Bone marrow (tissue), 2 donors: ENCODE measurements at places on chromosomes 11 and 22.

DNA sequence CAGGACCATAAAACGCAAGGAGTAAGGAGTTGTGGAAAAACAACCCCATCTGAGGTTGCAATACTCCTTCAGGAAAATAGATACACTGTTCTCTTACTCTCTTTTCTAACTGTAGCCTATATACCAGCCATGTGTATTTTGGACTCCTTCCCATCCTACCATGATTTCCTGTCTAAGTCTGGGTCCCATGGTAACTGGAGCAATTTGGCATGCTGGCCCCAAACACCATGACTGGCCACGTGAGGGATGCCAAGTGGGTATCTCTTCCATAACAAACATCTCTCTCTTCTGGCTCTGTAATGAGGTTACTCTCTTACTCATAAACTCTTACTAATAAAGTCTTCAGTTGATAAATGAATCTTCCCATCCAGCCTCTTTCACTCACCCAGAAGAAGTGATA, 26.5 kb downstream of the ABTB2 start:
- DNase-seq: no peak

- DNase-seq: no peak
Observed at GRCh38 chr22:27630754-27631153, 170.8 kb downstream of the MN1 start.

- no peak for DNase-seq
Observed at GRCh38 chr22:22674467-22674866, 30.1 kb downstream of the GGTLC2 start.

DNA sequence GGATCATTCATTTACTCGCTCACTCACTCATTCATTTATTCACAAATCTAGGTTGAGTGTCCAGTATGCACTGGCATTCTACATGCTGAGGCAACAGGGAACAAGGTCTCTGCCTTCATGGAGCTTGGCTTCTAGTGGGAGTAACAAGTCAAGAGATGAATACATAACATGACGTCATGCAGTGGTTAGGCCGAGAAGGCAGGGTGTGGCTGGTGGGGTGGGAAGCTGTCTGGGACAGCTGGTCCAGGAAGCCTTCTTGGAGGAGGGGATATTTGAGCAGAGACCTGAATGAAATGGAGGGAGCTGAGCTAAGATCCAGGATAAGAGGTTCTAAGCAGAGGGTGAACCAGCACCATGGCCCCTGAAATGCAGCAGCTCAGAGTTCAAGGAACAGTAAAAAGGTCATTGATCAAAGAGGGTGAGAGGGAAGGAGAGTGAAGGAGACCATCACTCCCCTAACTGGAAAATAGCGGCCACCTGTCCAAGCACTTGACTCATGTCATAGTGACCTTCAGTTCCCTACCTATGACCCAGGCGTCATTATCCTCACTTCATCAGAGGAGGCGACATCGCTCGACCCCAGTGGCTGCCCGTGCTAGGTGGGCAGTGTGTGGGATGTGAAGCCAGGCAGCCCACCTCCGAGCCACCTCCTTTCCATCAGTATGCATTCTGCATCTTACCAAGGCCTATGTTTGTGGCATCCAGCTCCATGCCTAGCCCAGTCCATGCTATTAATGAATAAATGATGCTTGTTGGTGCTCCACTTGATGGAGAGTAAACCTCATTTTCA, 105.0 kb downstream of the TSPAN18 start:
- no peak for DNase-seq

- no peak for DNase-seq
Observed at GRCh38 chr11:16297332-16297731, 59.0 kb downstream of the SOX6 start.

DNA sequence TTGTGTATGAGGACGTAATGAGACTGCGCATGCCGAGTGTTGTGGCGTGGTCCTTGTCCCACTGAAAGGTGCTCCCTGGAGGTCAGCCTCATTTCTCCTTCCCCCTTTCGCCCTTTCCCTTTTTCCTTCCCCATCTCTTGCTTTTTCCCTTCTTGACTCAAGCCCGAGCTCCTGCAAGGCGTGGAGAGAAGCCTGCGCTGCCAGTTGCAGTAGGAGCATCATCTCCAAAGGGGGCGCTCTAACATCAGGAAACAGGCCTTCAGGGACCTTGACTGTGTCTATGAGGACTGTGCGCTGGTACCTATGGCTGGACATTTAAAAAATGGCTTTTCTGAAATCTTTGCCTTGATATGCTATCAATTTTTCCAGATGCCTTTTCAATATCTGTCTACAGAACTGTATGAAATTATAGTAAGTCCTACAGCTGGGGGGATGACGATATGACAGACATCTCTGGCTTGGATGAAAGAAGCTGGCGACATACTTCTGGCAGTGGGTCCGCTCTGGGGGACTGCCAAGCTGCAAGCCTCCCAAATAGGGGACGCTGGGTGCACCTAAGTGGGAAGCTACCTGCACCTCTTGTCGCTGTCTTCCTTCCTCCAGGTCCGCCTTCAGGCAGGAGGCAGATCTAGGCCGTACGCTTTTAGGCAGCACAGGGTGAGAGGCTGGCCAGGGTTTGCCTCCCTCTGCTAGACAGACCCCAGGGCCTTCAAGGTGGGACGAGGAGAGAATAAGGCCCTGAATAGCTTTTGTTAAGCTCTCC, 96.5 kb downstream of the NXPE2 start:
- DNase-seq: no peak

DNA sequence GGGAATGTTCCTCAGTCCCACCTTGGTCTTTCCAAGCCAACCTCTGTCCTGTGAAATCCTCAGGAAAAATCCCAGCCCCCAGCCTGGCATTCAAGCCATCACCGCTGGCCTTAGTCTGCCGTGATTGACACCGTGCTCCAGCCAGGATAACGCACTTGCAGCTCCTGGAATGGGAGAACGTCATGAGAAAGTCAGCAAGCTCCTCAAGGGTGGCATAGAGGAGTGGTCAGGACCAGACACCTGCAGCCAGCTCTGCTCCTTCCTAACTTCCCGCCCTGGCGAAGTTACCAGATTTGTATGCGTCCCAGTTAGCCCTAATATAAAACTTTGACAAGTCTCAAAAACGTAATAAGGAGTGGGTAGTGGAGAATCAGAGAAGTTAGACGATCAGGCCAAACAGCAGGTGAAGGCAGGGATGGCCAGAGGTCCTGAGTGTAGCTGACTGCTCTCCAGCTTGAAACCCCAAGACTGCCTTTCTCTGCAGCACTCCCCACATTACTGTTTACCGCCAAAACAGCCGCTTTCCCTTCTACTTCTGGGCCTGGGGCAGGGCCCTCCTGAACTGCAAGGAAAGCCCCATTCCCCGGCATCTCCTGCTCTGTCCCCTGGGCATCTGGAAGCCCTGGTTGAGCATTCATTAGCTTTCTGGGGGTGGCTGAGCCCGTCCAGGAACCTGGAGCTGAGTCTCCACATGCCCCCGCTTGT, 1.3 kb upstream of the DKK3 start:
- DNase-seq: no peak

GRCh38 chr22:32119568-32120235, 39.4 kb downstream of the C22orf42 start:
- DNase-seq: no peak

DNA sequence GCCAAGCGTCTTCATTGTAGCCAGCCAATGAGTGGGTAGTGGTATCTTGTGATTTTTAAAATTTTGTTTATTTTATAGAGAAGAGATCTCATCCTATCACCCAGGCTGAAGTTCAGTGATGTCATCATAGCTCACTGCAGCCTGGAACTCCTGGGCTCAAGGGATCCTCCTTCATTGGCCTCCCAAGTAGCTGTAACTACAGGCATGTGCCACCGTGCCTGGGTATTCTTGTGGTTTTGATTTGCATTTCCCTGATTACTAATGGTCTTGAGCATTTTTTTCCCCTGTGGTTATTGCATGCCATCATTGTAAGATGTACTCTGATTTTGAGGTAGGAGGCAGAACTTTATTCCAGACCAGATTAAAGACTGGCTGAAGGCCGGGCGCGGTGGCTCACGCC, 2.4 kb upstream of the DENND6B start:
- no peak for DNase-seq

DNA sequence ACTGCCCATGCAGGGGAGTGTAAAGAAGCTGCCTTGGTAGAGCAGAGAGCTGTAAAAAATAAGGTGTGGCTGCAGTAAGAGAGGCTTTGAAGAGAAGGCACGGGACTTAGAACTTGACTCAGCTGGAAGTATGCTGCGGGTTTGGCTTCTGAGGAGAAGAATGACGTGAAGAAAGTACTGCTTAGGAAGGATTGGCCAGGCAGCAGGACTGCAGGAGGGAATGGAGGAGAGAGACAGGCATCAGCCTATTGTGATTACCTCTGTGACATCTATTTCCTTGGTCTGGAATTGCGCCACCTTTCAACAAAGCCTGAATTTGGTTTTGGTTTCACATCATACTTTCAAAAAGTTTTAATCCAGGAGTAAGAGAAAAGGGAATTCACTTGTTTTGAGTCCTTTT, 22.5 kb downstream of the PRRG4 start:
- no peak for DNase-seq

DNA sequence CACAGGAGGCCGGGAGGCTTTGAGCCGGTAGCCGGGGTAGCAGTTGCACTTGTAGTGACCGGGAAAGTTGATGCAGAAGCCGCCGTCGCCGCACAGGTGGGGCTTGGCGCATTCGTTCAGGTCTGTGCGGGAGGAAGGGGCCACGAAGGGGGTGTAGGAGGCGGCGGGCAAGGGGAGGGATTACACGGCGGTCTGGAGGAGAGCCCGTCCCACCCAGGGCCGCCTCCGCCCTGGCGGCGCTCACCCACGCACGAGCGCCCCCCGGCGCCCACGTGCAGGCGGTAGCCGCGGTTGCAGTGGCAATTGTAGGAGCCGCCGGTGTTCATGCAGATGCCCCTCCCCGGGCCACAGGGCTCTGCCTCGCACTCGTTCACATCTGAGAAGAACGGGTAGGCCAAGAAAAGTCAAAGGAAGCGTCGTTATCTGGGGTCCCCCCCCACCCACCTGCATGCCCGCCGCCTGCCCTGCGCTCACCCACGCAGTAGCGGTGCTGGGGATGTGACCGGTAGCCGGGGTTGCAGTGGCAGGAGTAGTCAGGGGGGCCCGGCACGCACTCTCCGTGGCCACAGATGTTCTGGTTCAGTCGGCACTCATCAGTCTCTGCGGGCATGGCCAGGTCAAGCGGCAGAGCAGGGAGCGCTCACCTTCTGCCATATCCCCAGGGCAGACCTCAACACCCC, 10.6 kb downstream of the LTBP3 start:
- DNase-seq: no peak

DNA sequence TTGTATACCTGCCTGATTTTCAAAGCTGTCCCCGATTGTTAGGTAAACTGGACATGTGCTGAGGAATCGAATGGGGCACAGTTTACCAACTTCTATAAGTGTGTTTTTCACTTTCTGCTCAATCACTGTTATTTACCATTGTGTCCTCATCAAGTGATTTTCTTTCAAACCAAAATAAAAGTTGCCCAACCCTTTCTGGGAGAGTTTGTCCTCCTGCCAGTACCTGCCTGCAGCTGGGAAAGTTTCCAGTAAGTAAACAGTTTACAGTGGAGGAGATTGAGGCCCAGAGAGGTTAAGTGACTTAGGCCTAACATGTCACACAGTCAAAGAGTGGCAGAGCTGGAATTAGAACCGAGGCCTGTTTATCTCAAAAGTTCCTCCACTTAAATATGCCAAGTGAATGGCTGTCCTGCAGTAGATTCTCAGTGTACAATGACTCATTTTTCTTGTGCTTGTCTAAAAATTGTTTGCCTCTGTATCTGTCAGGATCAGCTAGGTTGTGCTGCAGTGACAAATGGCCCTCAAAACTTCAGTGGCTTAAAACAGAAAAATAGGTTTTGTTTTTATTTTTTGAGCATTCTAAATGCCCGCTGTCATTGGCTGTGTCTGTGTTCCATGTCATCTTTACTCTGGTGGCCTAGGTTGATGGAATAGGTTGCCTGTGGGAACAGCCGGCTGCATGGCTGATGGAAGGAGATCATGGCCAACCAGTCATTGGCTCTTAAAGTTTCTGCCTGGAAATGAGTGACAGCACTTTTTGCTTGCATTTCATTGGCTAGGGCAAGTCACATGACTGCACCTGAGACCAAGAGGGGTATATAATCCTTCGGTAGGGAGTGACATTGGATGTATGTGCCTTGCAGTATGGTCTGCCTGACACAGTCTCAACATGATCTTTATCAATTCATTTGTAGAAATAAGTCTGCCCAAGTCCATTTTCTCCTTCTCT, 61.8 kb upstream of the CRYBB3 start:
- DNase-seq: no peak

DNA sequence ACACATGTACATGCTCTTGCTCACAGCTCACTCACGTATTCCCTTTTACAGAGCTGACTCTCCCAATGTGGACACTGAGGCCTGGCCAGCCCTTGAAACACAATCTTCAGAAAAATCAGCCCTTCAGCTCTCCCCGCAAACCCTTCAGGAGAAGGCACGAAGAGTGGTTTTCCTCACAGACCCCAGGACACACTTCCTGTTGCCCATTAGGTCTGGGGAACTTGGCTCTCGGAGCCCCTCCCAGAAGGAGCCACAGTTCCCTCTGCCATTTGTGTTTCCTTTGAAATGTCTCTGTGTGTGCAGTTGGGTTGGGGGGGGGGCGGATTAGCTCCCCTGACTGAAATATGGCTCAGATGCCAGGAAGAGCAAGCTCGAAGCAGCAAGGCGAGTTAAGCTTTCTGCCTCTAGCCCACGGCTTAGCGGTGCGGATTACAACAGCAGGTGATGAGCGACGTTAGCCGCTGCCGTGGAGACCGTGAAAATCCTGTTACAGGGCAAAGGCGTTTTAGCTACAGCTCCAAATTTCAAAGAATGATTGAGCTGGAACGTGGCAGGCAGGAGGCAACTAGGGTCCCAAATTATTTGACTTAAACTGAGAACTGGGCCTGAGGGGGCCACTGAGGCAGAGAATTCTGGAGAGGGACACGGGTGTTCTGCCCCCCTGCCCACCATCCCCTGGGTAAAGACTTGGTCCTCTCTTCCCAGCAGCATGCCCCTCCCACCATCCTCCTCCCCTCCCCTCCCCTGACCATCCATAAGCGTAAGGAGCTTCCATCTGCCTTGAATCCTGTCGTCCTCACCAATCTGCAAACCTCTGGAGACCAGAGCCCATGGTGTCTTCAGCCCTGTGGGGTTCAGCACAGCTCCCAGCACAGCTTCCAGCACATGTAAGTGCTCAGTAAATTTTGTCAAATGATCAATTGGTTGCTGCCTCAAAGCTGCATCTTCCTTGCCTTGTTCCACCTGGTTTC, 598.6 kb downstream of the BUD13 start:
- no peak for DNase-seq

- DNase-seq: no peak
Observed at GRCh38 chr11:68659158-68659921, 25.0 kb upstream of the GAL start.

- no peak for DNase-seq
Observed at GRCh38 chr22:40478338-40479125, 108.1 kb downstream of the SGSM3 start.

- DNase-seq: no peak
Observed at GRCh38 chr11:30985536-30985935, 384.0 kb downstream of the DCDC1 start.

GRCh38 chr11:35419830-35420333, 524 bp upstream of the SLC1A2 start:
- no peak for DNase-seq

GRCh38 chr22:38504731-38505540, 1.2 kb downstream of the DDX17 start:
- peak; percentile 12 for DNase-seq
